ENCODE measurements at places on chromosomes 16 and 17. TPM values are rescaled to one million over a fixed set of nuclear protein-coding genes. Genes with fewer than 3 reads are reported as not detected.

The LGALS9B gene
- 3.6 TPM for total RNA-seq

The ACSM2B gene
- 4.6 TPM for total RNA-seq

The UNKL gene
- 3.4 TPM for total RNA-seq

The ZG16 gene
- total RNA-seq: 2.2 TPM

The MYOCD gene
- 98.7 TPM for total RNA-seq

The CHST5 gene
- 1.4 TPM for total RNA-seq

The GRIN2A gene
- 5.3 TPM for total RNA-seq

The KDM6B gene
- 0.48 TPM for total RNA-seq

The EVPL gene
- 13.7 TPM for total RNA-seq

The EVPLL gene
- 0.24 TPM for total RNA-seq

The KRT31 gene
- not detected for total RNA-seq

The DOC2B gene
- 2.2 TPM for total RNA-seq

The CLDN7 gene
- 14.2 TPM for total RNA-seq

The SLX4 gene
- 4.8 TPM for total RNA-seq

The MYL4 gene
- total RNA-seq: 48.9 TPM

The FBXO39 gene
- total RNA-seq: 5.5 TPM

The STH gene
- total RNA-seq: not detected

The CDH5 gene
- total RNA-seq: 12.5 TPM

The HES7 gene
- total RNA-seq: not detected

The SPAG5 gene
- total RNA-seq: 18.8 TPM

The C17orf78 gene
- not detected for total RNA-seq

The PPL gene
- 32.3 TPM for total RNA-seq

The CRYBA1 gene
- not detected for total RNA-seq

The TADA2A gene
- 53.9 TPM for total RNA-seq

The WSCD1 gene
- 5.1 TPM for total RNA-seq

The CTRL gene
- total RNA-seq: 0.48 TPM

The HASPIN gene
- 0.48 TPM for total RNA-seq

The PER1 gene
- 26.7 TPM for total RNA-seq

The TMIGD1 gene
- not detected for total RNA-seq

The TNFRSF13B gene
- total RNA-seq: not detected

The CCL15 gene
- not detected for total RNA-seq

The KRT40 gene
- not detected for total RNA-seq

The IRF8 gene
- total RNA-seq: 19.5 TPM

The CCR7 gene
- not detected for total RNA-seq

The CDRT4 gene
- 1.4 TPM for total RNA-seq

The SLC16A11 gene
- 2.9 TPM for total RNA-seq

The CHST6 gene
- 0.48 TPM for total RNA-seq

The BCL6B gene
- 35.2 TPM for total RNA-seq

The NHERF2 gene
- 30.3 TPM for total RNA-seq

The CCL1 gene
- total RNA-seq: not detected

The GGT6 gene
- total RNA-seq: 1.4 TPM

The STXBP4 gene
- 23.6 TPM for total RNA-seq

The ATP5PD gene
- total RNA-seq: 231 TPM

The RHBDL1 gene
- 1.9 TPM for total RNA-seq

The RHOT1 gene
- total RNA-seq: 78.0 TPM

The CYLD gene
- total RNA-seq: 59.2 TPM

The C17orf67 gene
- 0.48 TPM for total RNA-seq

The MYH2 gene
- 0.72 TPM for total RNA-seq

The ST6GALNAC1 gene
- total RNA-seq: not detected

The TEKT5 gene
- not detected for total RNA-seq

The MPRIP gene
- 69.3 TPM for total RNA-seq

The SPATA22 gene
- total RNA-seq: 1.2 TPM
